ENCODE measurements at places on chromosomes 2 and 18.

GRCh38 chr2:37590119-37590571, 81.3 kb downstream of the CDC42EP3 start:
- DNase-seq = no peak

DNA sequence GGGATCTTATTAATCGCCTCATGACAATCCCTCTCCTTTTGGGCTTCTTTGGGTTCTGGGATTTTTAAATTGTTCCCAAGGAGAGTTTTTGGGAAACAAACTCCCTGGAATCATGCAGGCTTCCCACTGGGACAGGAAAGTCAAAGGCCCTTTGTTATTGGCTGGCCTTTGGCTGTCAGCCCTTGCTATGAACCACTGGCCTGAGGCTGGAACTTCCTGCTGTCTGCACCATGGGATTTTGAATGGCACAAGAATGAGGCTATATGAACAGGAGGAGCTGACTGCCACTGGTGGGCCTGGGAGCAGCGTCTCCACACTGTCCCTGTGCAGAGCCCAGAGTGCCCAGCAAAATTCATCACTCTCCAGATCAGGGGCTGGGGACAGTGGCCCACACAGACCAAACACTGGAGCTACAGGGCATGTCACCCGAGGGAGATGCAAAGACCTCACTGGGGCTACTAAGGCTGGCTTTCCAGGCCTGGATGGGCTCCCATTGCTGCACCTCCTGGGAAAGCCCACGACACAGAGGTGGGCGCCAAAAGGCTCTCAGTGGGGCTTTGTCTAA, 35.7 kb downstream of the STEAP3 start:
- DNase-seq = no peak

GRCh38 chr2:239015218-239015900, 167.5 kb downstream of the TWIST2 start:
- no peak for DNase-seq

DNA sequence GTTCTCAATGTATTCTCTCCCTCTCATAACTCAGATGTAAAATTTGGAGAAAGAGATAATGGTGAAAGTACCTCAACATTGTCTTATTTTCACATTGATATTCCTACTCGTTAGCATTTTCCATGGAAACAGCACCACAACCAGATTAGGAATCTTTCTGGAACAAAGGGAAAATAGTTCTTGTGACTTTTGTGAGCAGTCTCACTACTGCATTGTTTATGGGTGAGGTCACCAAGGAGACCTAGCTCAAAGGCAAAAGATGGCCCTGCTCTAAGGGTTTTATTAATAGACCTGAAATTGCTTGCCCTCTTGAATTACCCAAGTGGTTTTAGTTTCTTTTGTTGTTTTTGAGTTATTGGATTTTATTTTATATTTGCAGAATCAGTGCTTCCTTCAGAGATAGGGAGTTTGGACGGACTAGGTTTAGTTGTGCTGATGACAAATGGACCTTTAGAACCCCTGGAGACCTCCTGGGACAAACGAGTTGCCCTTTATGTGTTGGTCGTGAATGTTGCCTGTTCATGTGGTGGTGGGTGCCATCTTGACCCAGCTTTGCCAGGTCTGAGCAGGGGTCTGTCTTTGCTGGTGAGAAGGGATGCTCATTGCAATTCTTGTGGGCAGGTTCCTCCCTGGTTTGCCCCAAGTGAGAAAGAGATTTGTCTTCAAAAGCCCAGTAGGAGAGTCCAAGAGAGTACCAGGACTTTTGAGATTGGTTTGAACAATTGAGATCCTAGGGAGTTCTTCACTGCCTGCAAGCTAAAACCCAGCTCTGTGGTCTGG, 58.1 kb downstream of the INPP4A start:
- DNase-seq = no peak

GRCh38 chr18:77096936-77097886, 35.4 kb downstream of the MBP start:
- DNase-seq = no peak

DNA sequence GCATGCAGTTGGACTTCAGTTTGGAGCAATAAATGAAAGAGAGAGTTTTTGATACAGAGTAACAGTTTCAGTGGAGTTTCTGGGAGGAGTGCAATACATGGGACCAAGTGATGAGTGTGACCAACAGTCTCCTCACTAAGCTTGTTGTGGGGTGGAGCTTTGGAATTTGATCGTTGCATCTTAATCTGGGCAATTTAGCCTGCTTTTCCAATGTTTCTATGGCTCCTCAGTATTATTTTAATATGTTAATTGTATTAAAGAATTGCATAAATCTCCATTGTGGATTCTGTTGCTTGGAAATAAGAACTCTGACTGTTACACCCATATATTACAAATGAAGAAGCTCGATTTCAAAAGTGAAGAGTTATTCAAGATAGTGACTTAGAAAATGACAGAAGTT, 446.6 kb upstream of the LRATD1 start:
- no peak for DNase-seq

- no peak for DNase-seq
Observed at GRCh38 chr2:143068509-143068908, 60.7 kb upstream of the ARHGAP15 start.

- DNase-seq = no peak
Observed at GRCh38 chr2:134926231-134926931, 7.8 kb downstream of the CCNT2 start.

GRCh38 chr2:159064446-159065301, 96.2 kb downstream of the TANC1 start:
- DNase-seq = no peak

DNA sequence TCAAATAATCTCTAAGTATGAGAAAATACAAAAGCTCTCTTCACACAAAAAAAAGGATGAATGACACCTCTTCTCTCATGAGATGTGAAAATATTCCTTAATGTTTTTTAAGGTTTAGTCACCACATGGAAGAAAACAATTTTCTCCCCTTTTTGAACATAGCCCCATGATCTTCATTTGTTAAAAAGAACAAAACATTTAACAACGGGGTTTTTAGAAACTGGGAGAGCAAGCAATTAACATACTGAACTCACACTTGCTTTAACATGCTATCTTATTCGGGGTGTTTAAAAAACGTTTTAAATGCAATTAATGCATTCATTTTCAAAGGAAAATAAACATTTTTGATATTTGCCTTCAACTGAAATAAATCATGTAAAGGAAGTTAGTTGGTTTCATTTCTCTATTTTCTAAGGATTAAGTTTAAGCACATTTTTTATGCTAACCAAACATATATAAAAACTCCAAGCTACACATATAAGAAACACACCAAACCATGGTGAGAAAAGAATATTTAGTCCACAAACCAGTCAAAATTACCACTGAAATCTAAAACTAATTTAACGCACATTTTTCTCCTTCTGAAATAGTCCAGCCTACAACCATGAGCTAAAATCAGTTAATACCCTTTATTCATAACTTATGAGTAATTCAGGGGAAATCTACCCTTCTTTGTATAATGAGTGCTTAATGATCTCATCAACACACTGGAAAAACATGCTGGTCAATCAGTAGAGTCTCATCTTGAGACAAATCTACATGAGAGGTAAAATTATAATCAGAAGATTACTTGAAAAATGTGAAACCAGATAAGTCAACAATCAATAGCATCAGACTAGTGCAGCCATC, 8.2 kb downstream of the FBXO11 start:
- no peak for DNase-seq

DNA sequence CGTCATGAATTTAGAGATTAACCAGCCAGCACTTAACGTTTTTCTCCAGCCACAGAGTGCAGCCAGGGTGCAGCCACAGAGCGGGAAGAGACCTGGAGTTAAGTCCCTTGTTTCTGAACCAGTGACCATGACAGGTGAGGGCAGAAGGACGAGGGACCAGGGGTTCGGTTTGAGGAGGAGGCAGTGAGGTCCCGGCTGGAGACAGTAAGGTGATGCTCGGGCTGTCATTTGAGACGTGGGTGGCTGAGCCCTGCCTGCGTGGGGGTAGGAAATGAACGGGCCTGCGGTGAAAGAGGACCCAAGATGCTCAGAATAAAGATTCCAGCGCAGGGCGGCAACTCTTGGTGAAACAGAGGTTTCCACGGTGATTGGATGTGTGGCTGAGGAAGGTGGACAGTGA, 205.9 kb downstream of the SNTG2 start:
- no peak for DNase-seq

GRCh38 chr18:62876828-62877227, 161.5 kb downstream of the PHLPP1 start:
- no peak for DNase-seq

DNA sequence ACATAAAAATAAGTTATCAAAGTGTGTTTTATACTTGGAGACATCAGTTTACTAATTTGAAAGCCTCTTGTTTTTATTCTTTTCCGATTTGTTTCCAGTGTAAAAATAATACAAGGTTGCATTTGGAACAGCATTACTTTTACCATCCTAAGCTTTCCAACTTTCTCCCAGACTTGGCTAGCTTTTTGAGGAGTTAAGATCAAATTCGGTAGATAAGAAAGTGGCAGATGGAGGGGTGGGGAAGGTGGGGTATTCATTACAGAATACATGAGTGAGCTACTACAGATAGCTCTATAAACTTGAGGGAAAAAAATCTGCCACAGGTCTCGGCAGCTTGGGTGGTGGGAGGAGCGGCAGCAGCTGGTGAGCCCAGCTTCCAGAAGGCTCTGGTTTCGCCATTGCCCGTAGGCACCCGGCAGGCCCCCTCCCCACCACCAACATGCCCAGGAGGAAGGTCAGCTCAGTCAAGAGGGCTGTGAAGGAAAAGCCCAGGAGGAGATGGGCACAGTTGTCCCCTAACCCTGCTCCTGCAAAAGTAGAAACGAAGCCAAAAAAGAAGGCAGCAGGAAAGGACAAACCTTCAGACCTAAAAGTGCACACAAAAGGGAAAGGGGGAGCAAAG, 18.6 kb upstream of the RMC1 start:
- no peak for DNase-seq

- no peak for DNase-seq
Observed at GRCh38 chr2:179444056-179444455, 179.4 kb upstream of the SESTD1 start.

DNA sequence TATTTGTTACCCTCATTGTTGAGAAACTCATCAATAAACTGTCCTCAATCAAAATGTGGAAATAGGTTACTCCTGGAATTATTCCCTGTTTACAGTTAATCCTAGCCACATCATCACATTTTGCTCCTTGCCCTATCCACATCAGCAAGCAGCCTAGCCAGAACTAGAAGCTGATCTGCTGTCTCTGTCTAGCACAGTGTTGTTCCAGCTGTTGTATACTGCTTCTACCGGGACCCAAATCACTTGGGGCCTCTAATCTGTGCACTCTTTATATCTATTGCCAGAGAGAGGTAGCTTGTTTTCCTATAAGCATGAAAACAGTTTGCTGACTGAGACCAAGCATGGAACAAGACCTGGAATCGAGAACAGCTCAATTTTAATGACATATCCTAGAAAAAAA, 196.2 kb upstream of the SP5 start:
- DNase-seq = no peak

DNA sequence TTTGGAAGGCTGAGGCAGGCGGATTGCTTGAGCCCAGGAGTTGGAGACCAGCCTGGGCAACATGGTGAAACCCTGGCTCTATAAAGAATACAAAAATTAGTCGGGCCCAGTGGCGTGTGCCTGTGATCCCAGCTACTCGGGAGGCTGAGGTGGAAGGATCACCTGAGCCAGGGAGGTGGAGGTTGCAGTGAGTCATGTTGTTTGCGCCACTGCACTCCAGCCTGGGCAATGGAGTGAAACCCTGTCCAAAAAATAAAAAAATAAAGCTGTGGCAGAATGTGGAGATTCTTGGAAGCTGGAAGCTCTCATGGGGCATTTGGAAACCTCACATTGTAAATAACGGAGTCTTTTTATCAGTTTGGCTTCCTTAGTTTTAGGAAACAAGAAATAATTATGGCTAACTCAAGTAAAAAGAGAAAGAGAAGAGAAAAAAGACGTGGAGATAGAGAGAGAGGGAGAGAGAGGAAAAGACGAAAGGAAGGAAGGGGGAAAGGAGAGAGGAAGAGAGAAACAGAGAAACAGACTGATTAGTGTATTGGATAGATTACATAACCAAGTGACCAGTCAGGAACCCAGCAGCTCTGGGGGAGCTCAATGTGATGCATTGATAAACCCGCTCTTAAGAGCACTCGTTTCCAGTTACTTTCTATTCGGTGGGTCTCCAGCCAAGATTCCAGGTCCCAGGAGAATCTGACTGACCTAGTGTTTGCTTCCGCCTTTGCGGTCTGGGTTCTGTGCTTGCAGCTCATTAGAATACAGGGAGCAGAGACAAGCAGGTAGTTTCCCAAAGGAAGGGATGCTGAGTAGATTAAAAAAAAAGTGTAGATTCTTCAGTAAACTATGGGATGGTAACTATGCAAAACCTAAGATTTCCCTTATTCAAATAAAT, 1.1 kb upstream of the SPAST start:
- no peak for DNase-seq

- no peak for DNase-seq
Observed at GRCh38 chr2:141105763-141106162, 1025.1 kb downstream of the LRP1B start.

DNA sequence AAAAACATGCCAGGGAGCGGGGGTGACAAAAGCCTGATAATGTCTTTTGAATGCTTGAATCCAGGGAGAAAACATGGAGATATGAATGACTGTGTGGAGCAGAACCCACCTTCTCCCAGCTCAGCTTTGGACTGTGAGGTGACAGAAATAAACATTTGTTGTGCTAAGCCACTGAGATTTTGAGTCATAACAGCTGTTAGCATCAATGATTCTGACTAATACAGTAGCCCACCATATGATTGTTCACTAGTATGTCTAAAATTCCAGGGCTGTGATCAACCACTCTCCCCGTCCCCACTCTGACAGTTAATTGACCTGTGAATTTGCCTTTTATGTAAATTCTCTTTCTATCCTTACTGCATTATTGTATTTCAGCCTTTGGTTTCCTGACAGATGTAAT, 69.1 kb downstream of the PDK1 start:
- DNase-seq = no peak

- no peak for DNase-seq
Observed at GRCh38 chr2:138997856-138998517, 217.8 kb upstream of the NXPH2 start.

DNA sequence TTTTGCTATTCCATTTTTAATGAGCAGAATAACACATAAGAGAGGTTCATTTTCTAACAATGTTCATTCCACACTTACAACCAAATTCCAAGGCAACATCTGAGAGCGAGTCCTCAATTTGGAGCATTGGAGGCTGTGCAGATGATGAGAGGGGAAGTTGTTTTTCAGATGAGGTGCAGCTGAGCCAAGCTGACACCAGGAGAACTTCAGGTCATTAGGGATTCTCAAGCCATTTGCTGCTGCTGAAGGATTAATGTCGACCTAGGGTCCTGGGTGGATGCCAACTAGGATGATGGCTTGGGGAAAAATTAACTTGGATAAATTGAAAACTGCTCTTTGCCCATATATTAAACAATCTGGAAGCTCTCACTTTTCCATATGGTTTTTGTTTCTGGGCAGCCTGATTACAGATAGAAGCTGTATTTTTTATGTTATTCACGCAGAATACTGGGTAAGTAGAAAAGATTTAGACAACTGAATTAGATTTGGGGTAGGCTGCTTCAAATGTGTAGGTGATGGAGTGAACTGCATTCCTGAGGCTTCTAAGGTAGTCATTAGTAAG, 206.4 kb upstream of the SLC39A10 start:
- no peak for DNase-seq

GRCh38 chr2:221314786-221315185, 257.3 kb downstream of the EPHA4 start:
- no peak for DNase-seq

- DNase-seq = no peak
Observed at GRCh38 chr2:46264447-46264846, 32.8 kb upstream of the EPAS1 start.

- DNase-seq = no peak
Observed at GRCh38 chr18:62697636-62698035, 17.7 kb upstream of the PHLPP1 start.

GRCh38 chr2:177282181-177282641, 17.7 kb upstream of the NFE2L2 start:
- no peak for DNase-seq
